ENCODE measurements at places on chromosomes 5 and 9.

GRCh38 chr5:33976307-33976706, 8.2 kb downstream of the SLC45A2 start:
- DNase-seq: no peak
- H3K27ac ChIP-seq: no peak overlapping the region
- H3K4me3 ChIP-seq: no peak overlapping the region
- H3K27me3 ChIP-seq: no peaks in the 10 kb centered on the region
- H3K4me1 ChIP-seq: no peaks in the 10 kb centered on the region

DNA sequence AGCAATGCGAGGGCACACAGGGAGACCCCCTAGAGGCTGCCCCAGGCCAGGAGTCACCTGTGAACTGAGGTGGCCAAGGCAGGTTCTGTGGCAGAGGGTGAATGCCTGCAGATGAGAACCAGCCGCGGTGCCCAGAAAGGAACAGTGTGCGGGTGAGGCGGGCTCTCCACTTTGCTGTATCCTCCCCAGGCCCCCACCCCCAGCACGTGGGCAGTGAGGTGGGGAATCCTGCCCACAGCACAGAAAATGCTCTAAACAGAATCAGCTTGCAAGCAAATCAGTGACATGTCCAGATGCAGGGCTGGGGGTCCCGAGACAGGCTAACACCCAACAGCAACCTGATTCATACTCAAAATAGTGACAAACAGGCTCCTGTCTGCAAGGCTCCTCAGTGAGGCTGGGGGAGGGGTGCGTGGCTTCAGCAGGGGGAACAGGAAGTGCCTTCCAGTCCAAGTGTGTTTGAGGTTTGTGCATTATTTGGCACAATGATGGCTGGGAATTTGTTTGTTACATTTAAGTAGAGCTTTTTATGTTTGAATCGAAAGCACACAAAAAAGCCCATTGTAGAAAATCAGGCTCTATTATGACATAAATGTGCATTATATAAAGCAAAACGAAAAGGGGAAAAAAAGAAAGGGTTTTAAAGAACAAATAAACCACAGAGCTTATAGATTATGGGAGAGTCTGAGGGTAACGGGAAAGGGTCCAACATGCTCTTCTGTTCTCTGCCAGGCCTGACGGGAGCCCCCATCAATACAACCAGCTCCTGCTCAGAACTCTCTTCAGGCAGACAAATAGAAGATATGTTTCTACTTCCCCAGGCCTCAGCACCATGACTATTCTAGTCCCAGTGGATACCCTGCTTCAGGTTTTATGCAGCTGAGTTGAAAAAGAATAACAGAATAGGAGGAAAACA, 201.3 kb downstream of the HSD17B3 start:
- peak; percentile 37 for DNase-seq
- H3K36me3 ChIP-seq: no peaks in the 10 kb centered on the region
- no peaks in the 10 kb centered on the region for H3K27me3 ChIP-seq
- H3K27ac ChIP-seq: no peak overlapping the region
- H3K4me3 ChIP-seq: no peak overlapping the region

DNA sequence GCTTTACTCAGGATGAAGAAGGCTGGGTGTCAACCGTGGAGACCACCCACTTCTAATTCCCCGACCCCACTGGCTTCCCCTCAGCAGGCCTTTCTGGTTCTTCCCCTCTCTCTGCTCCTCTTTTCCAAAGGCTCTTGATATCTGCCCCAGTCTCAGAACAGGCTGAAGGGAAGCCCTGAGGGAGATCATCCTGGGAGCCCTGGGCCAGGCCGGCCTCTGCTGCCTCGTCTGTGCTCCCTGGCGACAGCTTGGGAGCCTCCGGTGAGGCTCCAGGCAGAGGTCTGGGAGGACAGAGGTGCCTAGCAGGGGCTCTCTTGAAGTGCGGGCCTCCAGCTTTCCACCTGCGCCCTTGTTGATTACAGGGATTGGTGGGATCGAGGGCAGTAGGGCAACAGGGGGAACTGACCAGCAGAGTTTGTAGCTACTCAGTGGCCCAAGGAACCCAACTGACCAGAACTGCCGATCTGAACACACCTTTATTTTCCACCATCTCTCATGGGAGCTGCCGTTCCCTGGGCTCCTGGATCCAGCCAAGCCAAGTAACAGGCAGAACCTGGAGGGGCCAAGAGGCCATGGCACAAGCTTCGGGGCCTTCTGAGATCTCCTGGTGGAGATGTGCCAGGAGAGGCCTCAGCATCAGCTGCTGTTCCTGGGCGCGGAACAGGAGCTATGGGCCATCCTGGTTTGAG, 198.5 kb downstream of the CACNA1B start:
- no peaks in the 10 kb centered on the region for H3K36me3 ChIP-seq
- H3K27ac ChIP-seq: no peak overlapping the region
- no peak for DNase-seq
- no peaks in the 10 kb centered on the region for H3K4me1 ChIP-seq
- no peaks in the 10 kb centered on the region for H3K27me3 ChIP-seq

DNA sequence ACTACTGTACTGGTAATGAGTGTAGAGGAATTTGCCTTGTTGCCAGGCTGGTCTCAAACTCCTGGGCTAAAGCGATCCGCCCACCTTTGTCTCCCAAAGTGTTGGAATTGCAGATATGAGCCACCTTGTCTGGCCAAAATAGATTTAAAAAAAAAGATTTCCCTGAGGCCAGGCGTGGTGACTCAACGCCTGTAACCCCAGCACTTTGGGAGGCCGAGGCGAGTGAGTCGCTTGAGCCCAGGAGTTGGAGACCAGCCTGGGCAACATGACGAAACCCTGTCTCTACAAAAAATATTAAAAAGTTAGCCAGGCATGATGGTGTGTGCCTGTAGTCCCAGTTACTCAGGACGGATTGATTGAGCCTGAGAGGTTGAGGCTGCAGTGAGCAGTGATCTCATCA, 62.5 kb downstream of the IPO11 start:
- H3K4me3 ChIP-seq: no peak overlapping the region
- H3K27ac ChIP-seq: no peak overlapping the region
- no peaks in the 10 kb centered on the region for H3K36me3 ChIP-seq
- H3K27me3 ChIP-seq: no peaks in the 10 kb centered on the region

DNA sequence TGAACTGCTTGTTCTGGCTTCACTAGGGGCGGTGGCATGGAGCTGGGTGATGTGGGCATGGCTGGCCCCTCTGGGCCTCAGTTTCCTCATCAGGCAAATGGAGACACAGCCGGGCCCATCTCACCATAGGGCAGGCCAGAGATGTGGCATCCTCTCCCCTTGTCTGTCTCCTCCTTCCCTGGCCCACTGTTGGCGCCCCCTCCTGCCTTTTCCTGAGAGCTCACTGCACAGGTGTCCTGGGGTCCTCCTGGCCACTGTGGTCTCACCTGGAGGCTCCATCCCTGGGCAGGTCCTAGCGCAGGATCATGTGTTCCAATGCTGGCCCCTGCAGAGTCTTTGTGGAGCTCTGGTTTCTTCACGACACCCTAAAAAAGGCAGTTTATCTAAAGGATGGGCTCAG, 53.5 kb downstream of the NEK6 start:
- H3K27ac ChIP-seq: no peak overlapping the region
- H3K27me3 ChIP-seq: no peaks in the 10 kb centered on the region
- no peak overlapping the region for H3K4me3 ChIP-seq
- H3K36me3 ChIP-seq: no peaks in the 10 kb centered on the region

DNA sequence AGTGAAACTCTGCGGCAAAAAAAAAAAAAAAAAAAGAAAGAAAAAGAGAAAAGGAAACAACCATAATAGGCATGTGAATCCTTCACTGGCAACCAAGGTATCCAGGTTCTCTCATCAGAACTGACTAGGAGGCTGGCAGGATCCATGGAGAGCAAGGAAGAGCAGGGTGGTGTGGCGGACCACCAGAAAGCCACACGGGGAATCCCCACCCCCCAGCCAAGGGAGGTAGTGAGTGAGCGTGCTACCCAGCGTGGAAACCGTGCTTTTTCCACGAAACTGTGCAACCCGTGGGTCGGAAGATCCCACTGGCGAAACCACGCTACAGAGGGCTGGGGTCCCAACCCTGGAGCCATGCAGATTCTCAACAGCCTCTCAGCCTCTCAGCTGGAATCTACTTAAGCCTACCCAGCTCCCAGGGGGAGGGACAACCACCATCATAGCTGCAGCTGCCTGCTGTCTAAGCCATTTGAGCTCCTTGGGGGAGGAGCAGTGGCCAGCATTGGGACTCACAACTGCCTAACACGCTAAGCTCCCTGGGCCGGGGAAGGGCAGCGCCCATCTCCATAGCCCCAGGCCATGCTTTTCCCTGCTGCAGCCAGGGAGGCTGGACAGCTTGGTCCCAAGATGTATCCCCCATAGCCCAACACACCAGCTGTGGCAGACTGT, 91.6 kb downstream of the PRELID2 start:
- no peak overlapping the region for H3K27ac ChIP-seq
- H3K27me3 ChIP-seq: no peaks in the 10 kb centered on the region
- peak; percentile 39 for DNase-seq
- no peaks in the 10 kb centered on the region for H3K4me1 ChIP-seq

- no peak overlapping the region for H3K27ac ChIP-seq
- DNase-seq: no peak
- H3K4me3 ChIP-seq: no peak overlapping the region
- H3K4me1 ChIP-seq: no peaks in the 10 kb centered on the region
- no peaks in the 10 kb centered on the region for H3K36me3 ChIP-seq
These were observed 13.6 kb upstream of the MTMR12 start for GRCh38 chr5:32326216-32326772.

DNA sequence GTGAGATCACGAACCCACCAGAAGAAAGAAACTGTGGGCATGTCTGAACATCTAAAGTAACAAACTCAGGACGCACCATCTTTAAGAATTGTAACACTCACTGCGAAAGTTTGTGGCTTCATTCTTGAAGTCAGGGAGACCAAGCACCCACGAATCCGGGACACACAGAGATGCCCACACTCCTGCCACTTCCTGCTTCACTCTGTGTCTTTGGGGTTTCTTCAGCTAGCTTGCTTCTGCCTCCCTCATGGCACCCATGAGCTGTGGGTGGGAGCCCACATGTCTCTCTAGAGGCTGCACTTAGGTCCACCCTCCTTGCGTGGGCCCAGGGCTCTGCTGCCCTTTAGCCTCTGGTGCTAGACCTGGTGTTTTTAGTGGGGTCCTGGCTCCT, 61.2 kb upstream of the CNOT6 start:
- H3K4me1 ChIP-seq: no peaks in the 10 kb centered on the region
- no peak for DNase-seq
- no peak overlapping the region for H3K27ac ChIP-seq
- no peak overlapping the region for H3K4me3 ChIP-seq
- H3K27me3 ChIP-seq: no peaks in the 10 kb centered on the region

DNA sequence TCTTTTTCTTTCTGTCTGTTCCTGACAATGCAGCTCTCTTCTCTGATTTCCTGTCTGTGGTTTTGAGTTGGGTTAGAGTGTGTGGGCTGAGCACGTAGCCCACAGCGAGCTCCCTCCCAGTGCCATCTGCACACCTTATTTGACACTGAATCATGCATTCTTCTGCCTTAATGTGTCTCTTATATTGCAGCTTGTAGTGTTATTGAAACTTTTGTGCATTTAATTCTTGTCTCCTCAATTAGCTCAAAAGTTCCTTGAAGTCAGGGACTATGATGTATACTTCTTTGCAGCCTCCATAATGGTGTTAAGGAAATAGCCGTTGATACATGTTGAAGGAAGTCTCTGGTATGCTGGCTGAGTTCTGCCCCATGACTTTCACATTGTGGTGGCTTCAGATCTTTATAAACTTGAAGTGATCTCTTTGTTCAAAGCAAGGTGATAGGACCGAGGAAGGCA, 576.2 kb upstream of the CLINT1 start:
- no peaks in the 10 kb centered on the region for H3K4me1 ChIP-seq
- no peak overlapping the region for H3K27ac ChIP-seq
- DNase-seq: no peak
- no peak overlapping the region for H3K4me3 ChIP-seq
- H3K36me3 ChIP-seq: no peaks in the 10 kb centered on the region

- no peaks in the 10 kb centered on the region for H3K4me1 ChIP-seq
- no peak for DNase-seq
- no peak overlapping the region for H3K27ac ChIP-seq
- no peaks in the 10 kb centered on the region for H3K36me3 ChIP-seq
- no peak overlapping the region for H3K4me3 ChIP-seq
These were observed 32.8 kb upstream of the NSMF start for GRCh38 chr9:137491735-137492432.

- no peak overlapping the region for H3K4me3 ChIP-seq
- peaks cover 3% of the 10 kb centered on the region for H3K36me3 ChIP-seq
- peaks cover 13% of the 10 kb centered on the region for H3K4me1 ChIP-seq
- no peak overlapping the region for H3K27ac ChIP-seq
- H3K27me3 ChIP-seq: no peaks in the 10 kb centered on the region
- DNase-seq: no peak
These were observed 29.4 kb upstream of the TNIP1 start for GRCh38 chr5:151110122-151110681.

GRCh38 chr9:83986765-83987401, 6.3 kb downstream of the RMI1 start:
- H3K27me3 ChIP-seq: no peaks in the 10 kb centered on the region
- no peak overlapping the region for H3K27ac ChIP-seq
- no peak for DNase-seq
- H3K36me3 ChIP-seq: no peaks in the 10 kb centered on the region

DNA sequence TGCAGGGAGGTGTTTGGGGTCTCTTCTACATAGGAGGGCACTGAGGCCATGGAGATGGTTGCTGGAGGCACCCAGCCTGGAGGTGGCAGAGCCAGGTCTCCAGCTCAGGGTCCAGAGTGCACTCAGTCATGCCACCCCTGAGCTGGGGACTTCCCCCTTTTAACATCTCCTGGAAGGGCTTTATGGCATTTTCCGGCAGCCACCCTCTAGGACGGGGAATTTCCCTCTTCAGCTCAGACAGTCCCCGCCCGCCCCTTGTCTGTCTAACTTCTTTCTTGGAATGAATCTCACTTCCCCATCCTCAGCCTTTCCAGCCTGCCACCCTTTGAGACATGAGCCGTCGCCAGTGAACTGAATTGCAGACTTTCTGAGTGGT, 49.9 kb downstream of the COL15A1 start:
- H3K4me1 ChIP-seq: peaks cover 15% of the 10 kb centered on the region
- no peaks in the 10 kb centered on the region for H3K27me3 ChIP-seq
- no peak overlapping the region for H3K4me3 ChIP-seq
- no peaks in the 10 kb centered on the region for H3K36me3 ChIP-seq
- H3K27ac ChIP-seq: no peak overlapping the region

GRCh38 chr9:98129451-98129881, 10.4 kb upstream of the TRIM14 start:
- DNase-seq: no peak
- no peak overlapping the region for H3K27ac ChIP-seq
- H3K27me3 ChIP-seq: no peaks in the 10 kb centered on the region
- no peaks in the 10 kb centered on the region for H3K36me3 ChIP-seq
- no peaks in the 10 kb centered on the region for H3K4me1 ChIP-seq

- H3K36me3 ChIP-seq: no peaks in the 10 kb centered on the region
- H3K27ac ChIP-seq: no peak overlapping the region
- no peak overlapping the region for H3K4me3 ChIP-seq
- no peak for DNase-seq
These were observed 183.9 kb downstream of the LRRC70 start for GRCh38 chr5:62762503-62762902.

DNA sequence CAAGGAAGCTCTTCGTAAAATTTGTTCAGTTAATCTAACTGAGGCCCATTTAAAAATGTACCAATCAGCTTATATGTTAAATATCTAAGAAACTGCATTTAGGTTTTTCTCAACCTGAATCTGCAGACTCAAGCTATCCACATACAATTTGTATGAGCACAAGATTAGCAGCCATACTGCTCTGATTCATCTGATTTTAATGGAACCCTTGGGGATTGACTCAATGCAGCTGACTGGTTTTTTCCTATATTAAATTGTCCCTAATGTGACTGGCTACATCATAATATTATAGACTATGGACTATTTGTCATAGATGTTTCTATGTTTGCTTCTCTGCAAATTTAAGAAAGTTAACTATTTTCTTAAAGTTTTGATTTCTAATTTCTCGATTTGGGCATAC, 451.0 kb upstream of the TUSC1 start:
- no peaks in the 10 kb centered on the region for H3K27me3 ChIP-seq
- H3K4me3 ChIP-seq: no peak overlapping the region
- H3K36me3 ChIP-seq: no peaks in the 10 kb centered on the region
- H3K4me1 ChIP-seq: no peaks in the 10 kb centered on the region
- H3K27ac ChIP-seq: no peak overlapping the region
- DNase-seq: no peak

All from kidney (tissue), 22 donors.